ENCODE measurements at places on chromosomes 1 and 21.

DNA sequence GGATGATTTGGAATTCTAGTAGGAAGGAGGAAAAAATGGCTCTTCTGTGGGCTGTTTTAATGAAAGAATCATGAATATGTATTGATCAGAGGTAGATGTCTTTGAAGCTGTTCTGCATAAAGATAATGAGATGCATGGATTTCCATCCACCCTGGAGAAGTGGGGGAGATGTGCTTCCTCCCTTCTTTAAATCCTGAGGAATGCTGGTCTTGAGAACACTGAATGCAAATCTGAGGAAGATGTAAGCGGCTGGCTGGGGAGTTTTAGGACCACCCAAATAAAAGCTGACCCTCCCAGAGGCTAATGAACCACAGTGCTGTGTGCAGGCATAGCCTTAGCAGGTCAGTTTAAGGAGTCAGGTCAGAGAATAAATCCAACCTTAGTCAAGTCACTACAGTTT, 37.3 kb downstream of the ZMYND12 start:
- no peak for DNase-seq

DNA sequence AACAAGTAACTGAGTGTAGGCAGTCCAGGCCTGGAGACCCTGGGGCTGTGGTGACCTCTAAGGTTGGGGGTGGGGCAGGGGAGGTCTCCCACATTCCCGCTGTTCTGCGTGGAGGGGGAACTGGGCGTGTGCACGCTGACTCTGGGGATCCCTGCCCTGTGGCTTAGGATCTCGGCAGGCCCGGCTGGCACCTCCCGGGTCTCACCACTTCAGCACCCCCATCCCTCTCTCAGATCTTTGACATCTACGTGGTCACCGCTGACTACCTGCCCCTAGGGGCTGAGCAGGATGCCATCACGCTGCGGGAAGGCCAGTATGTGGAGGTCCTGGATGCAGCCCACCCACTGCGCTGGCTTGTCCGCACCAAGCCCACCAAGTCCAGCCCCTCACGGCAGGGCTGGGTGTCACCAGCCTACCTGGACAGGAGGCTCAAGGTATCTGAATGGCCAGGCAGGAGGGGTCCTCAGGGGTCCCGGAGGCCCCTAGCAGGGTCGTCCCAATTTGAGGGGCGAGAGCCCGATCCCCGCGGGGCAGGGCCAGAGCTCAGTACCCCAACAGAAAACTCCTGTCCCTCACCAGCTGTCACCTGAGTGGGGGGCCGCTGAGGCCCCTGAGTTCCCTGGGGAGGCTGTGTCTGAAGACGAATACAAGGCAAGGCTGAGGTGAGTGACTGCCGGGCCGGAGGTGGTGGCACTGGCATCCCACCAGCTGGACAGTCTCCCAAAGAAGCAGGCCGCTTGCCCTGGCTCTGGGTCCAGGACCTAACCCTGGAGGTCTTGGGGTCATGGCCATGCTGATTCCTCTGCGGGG, 68.7 kb downstream of the TRIM11 start:
- no peak for DNase-seq

GRCh38 chr1:197444755-197445154, 176.7 kb downstream of the CRB1 start:
- no peak for DNase-seq

DNA sequence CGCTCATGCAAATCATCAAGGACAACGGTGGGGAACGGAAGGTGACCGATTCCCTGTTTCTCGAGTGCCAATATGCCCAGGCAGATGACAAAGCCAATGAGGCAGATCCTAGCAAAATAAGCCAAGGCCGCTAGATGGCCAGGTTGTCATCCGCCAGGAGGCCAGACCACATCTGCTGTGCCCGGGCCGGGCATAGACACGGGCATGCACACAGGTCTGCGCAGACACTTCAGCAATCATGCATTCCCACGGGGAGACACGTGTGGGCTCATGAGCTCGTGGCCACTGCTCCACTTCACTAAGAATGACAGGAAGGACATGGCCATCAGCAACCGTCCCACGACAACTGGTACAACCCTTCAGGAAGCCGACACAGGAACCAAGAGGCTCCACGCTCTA, 23.4 kb downstream of the WDR4 start:
- no peak for DNase-seq

DNA sequence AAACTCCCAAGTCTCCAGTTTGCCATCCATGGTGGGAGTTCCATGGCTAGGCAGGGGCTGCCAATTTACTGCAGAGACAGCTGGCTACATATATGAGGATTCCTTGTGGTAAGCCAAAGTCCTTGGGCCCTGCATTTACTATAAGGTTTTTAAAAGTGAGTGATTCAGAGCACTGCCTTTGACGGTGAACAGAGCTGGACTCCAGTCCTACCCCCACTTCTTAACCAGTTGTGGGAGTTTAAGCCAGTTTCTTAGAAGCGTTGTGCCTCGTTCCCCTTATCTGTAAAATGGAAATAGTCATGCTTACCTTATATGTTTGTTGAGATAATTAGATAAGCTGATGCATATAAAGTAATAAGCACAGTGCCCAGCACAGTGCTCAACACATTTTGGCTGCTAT, 64.6 kb downstream of the LRIG2 start:
- DNase-seq: no peak

DNA sequence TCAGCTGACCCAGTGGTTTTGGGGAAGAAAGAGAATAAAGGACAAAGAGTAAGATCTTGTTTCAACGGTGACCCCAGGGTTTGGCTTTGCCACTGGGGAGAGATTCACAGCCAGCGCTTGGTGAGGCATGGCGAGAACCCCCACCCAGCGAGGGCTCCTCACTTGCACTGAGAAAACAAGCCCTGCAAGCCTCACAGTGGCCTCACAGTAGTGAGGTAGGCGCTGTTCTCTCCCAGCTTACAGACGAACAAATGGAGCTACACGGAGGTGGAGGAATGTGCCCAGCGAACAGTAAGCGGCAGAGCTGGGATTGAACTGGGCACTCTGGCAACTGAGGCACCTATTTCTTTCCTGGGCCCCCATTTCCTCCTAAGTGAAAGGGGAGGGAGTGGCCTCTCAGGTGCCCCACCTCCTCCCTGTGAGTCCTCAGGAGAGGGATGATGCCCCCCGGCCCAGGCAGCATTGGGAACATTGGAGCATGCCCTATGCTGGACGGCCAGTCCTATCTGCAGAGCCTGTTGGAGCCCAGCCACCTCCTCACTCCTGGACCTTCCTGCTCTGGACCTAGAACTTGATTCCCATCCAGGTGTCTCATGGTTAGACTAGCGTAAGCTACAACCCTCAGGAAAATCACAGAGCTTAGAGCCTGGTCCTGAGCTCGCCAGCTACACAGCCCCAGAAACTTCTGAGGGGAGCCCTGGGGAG, 73.4 kb upstream of the EDN2 start:
- DNase-seq: no peak

GRCh38 chr1:89175601-89176256, at the start of gene GBP7:
Gene GBP7 (minus strand): TSS chr1:89176003. CDS start chr1:89171935, 4,068 bp downstream.
- no peak for DNase-seq

DNA sequence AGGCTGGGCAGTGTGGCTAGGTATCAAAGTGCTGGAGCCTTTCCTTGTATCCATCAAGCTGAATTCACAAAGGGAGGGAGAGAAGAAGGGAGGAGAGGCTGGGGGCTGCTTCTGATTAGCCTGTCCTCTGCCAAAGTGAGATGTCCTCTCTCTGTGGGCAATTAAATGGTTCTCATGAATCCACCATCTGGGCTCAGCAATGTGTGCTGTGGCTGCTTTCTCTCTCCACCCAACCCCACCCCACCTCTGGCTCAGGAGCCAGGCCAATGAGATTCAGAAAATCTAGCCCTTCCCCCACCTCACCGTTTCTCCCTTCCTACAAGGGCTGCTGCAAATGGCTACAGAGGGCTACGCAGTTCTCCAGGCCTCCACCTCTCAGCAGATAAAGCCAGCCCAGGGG, 154.6 kb downstream of the TENT5C start:
- no peak for DNase-seq

- no peak for DNase-seq
Observed at GRCh38 chr1:21254335-21254951, 35.8 kb downstream of the ECE1 start.

DNA sequence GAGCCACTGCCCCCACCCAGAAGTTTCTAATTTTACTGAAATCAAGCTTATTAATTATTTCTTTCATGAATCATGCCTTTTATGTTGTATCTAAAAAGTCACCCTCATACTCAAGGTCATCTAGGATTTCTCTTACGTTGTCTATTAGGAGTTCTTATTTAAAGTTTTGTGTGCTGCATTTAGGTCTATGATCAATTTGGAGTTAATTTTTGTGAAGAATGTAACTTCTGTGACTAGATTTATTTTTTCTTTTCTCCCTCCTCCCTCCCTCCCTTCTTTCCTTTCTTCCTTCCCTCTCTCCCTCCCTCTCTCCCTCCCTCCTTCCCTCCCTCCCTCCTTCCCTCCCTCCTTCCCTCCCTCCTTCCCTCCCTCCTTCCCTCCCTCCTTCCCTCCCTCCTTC, 317.6 kb downstream of the PLA2G4A start:
- DNase-seq: no peak

DNA sequence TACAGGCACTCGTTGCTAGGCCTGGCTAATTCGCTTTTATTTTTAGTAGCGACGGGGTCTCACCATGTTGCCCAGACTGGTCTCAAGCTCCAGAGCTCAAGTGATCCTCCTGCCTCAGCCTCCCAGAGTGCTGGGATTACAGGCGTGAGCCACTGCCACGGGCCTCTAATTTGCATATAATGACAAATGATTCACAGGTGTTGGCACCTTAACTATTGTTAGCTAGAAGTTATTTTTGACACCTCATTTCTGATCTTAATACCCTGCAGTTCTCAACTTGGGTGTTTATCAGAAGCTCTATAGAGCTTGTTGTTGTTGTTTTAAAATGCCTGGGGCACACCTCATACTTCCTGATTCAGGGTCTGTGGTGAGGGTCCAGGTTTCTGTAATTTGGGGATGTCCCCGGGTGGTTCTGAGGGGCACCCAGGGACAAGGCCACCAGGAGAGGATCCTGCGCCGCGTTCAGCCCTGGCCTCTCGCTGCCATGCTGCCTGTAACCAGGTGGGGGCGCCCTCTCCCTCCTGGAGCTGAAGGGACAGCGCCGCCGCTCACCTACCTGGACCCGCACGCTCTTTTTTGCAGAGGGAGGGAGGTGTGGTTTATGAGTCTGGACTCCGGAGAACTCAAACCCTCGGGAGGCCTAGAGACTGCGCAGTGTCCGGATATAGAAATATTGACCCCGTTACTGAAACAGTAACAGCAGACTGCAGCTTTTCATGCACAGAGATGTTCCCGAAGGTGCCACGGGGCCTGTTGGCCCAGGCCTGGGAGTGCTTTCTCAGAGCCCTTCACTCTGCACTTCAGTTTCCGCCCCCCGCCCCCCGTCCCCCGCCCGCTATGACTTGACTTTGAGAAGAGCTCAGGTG, 23.0 kb upstream of the NEK2 start:
- peak; percentile 49 for DNase-seq

DNA sequence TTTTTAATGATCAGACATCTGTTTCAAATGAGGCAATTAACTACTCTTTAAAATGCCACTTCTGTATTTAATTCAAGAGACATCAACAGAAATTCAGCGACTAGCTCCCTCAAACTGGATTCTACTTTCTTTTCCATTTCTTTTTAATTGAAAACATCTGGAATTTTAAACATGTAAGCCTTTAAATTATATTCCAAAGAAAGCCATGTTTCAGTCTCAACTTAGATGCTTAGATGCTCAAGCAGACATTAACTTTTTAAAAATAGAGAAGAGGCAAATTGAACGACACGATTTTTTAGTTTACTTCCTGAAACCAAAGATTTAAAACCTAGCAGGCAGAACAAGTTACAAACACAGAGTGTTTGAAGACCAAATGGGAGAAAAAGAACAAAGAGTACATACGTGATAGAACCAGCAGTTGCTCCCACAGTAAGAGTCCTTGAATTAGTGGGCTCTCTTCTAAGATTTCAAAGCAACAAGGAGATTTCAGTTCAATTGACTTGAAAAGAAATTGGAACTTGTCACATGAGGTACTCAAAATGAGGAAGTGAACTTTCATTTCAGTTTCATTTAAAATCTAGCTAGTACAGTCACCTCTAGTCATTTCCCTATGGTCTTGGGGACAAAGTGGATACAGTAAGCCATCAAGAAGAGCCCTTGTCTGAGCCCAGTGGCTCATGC, at the start of gene CTSS:
TSS of gene CTSS (minus strand) at position 483 of the 681 bp plus-strand sequence. CDS start 1,015 bp downstream, outside the sequence.
- DNase-seq: no peak

DNA sequence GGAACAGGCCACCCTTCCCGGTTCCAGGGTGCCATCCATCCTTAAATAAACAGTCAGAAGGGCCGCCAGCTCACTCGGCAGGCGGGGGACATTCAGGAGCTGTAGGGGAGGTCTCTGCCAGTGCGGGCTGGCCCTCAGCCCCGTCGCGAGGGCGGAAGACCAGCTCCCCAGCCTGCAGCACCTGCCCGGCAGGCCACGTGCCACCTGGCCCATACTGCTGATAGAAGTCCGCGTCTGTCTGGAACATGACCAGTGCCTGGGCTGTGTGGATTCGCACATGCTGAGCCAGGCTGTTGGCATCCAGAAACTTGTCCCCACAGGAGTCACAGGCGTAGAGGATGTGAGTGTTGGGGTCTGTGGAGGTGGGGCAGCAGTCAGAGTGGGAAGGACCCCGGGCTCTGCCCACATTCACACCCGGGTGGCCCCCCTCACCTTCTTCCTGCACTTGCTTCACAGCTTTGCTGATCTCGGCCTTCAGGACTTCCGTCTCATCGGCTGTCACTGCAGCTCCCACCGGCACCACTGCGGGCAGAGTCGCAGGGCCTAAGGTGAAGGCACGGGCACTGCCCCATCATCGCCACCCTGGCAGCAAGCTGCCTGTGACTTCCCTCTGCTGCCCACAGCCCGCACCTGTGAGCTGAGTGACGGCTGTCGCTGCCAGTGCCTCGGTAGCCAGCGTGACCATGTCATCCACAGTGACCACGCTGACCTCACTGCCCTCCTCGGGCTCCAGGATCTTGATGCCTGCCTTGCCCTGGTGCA, 33.8 kb downstream of the ZBTB17 start:
- DNase-seq: no peak

- no peak for DNase-seq
Observed at GRCh38 chr1:225603538-225604354, 49.2 kb downstream of the ENAH start.

DNA sequence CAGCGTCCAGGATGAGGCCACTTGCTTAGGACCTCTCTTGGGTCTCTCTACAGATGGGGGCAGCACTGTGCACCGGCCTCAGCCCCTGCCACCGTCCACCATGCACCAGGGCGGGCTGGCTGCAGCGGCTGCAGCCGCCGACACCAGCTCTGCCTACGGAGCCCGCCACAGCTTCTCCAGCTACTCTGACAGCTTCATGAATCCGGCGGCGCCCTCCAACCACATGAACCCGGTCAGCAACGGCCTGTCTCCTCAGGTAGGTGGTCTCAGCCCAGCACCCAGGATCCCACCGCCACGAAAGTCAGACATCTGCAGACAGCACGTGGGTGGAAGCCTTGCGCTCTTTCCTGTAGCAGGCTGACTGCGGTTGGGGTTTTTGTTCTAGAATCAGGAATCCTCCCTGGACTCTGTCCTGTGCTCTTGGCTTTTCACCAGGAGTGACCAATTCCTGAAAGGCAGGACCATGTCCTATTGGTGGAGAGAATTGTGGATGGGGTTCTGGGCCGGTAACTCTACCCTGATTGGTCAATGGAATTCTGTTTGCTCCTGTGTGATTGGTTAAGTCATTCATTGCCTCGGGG, 72.5 kb downstream of the PAX7 start:
- no peak for DNase-seq

GRCh38 chr1:15137809-15138208, 15.7 kb upstream of the TMEM51 start:
- no peak for DNase-seq

GRCh38 chr1:202624088-202624780, 86.0 kb downstream of the SYT2 start:
- no peak for DNase-seq

GRCh38 chr1:41365772-41366454, 4.7 kb downstream of the FOXO6 start:
- peak; percentile 99 for DNase-seq

Measured in NCI-H2029 treated with DMSO at 0.1 percent for 48 hours (cell line).